Activated naive CD8-positive, alpha-beta T cell treated with anti-CD3 and anti-CD28 coated beads, Interleukin-2, amount 10 ng/mL, durations not matched to agents 7 days and 5 days (primary cell): ENCODE measurements at places on chromosomes 2 and 18.

DNA sequence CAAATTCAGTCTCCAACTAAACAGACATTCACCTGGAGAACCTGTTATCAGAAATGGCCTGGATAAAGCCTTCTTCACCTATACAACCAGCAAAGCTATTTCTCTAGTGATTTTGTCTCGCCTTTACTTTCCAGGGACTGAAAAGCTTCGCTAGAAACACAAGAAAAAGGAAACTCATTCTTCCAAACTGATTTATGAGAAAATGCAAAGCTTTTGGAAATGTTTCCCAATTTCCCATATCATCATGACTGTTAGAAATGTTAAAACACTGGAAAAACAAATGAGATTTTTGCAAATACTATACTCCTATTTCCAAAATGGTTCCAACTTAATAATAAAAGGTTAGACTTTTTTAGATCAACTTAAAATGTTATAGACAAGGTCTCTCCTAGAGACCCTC, 218.7 kb downstream of the PAX3 start:
- no peaks in the 10 kb centered on the region for H3K27me3 ChIP-seq
- DNase-seq, result no peak
- no peaks in the 10 kb centered on the region for H3K36me3 ChIP-seq
- H3K4me3 ChIP-seq, result no peak overlapping the region

- no peaks in the 10 kb centered on the region for H3K36me3 ChIP-seq
- H3K4me1 ChIP-seq, result no peaks in the 10 kb centered on the region
- peak; percentile 2 for DNase-seq
- H3K4me3 ChIP-seq, result no peak overlapping the region
These were observed 12.1 kb downstream of the PXDN start for GRCh38 chr2:1731963-1732768.

GRCh38 chr2:10935953-10936942, 24.5 kb downstream of the KCNF1 start:
- H3K27me3 ChIP-seq, result peaks cover 4% of the 10 kb centered on the region
- no peak for DNase-seq
- peaks cover 2% of the 10 kb centered on the region for H3K36me3 ChIP-seq
- H3K4me1 ChIP-seq, result no peaks in the 10 kb centered on the region
- H3K4me3 ChIP-seq, result no peak overlapping the region
- H3K27ac ChIP-seq, result no peak overlapping the region

DNA sequence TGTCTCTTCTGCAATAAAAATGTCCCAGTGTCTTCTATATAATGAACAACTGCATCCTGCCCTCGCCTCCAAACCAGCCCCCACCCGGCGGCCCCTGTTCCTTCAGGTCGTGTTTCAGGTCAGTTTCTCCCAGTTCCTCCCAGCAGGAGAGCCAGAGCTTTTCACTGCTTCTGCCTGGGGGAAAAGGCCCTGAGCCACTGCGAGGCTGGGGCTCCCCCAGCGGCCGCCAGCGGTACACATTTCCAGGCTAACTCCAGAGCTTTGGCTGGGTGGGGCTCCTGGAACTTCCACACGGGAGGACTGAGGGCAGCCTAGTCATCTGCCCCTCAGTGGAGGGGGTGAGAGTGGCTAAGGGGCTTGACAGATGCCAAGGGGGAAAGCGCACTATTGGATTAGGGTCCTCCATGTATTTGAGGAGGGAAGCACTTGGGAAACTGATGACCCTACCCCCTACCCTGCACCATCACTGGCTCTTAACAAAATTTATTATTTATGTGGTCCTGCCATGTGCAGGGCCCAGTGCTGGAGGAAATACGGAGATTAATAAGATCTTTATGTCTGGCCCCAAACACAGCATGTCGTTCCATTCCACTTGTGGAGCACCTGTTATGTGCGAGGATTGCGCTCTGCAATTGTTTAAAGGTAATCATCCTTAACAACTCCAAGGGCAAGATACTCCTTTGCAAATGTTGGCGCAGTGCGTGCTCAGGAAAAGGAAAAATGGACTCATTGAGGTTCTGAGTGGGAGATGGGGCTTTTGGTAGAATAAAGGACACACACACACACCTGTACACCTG, 17.3 kb upstream of the CYS1 start:
- peak; percentile 54 for DNase-seq
- no peak overlapping the region for H3K27ac ChIP-seq
- H3K4me3 ChIP-seq, result no peak overlapping the region
- H3K27me3 ChIP-seq, result peaks cover 42% of the 10 kb centered on the region
